A673 (cell line): ENCODE measurements at places on chromosomes 12 and 14. TPM values are rescaled to one million over a fixed set of nuclear protein-coding genes. Genes with fewer than 3 reads are reported as not detected.

DNA sequence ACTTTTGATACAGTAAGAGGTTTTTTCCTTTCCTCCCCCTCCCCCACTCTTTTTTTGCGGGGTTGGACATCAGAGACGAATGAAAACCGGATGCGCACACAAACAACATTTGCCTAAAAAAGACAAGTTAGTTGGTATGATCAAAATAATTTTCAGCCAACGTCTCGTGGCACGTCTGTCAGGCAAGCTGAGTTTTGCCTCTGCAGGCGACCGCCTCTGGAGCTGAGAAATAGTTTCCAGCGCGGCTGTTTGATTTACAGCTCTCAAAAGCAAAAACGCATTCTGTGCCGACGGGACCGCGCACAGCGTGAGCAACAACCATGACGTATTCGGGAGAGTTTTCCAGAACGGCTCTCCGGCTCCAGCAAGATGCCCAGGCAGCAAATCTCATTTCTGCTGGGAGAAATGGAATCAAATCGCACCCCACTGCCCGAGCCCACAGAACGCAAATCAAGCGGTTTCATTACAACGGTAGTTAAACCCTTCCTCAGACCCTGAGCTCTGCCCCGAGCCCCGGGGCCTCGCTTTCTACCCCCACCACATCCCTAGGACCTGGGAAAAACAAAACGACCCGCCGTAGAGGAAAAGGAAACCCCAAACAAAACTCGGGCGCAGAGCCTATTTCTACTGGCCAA is 14.2 kb upstream of the CALM1 start:
- peak; percentile 85 for DNase-seq

DNA sequence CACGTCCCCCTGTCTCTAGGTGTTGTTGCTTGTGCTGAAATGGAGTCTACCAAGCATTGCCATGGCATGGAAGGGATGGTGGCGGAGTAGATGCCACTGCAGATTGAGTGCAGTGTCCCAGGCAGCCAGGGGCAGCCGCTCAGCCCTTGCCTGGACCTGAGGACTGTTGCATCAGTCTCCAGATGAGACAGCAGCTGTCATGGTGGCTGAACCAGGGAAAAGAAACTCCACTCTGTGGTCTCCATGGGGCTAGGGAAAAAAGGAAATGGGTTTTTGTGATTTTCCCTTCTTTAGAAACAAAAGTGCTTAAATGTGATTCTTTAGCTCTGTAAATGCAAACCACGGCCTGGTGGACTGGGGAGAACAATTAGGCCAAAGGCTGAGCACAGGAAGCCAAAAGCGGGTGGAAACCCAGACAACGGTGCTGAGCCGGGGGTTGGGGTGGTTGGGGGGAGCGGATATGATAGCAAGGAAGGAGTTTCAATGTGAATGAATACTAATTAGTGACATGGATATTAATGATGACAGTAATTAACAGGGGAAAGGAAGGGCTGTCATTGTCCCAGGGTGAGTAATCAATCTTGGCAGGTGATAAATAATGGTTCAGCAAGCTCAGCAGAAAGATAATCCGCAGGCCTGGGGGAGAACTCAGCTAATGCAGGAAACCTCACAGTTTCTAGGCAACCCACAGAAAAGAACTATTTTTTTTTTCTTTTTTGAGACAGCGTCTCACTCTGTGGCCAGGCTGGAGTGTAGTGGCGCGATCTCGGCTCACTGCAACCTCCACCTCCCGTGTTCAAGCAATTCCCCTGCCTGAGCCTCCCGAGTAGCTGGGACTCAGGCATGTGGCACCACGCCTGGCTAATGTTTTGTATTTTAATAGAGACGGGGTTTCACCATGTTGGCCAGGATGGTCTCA is 442.6 kb downstream of the DPF3 start:
- DNase-seq: peak; percentile 95

GRCh38 chr14:103679351-103679750 is 35.9 kb downstream of the XRCC3 start:
- peak; percentile 67 for DNase-seq

DNA sequence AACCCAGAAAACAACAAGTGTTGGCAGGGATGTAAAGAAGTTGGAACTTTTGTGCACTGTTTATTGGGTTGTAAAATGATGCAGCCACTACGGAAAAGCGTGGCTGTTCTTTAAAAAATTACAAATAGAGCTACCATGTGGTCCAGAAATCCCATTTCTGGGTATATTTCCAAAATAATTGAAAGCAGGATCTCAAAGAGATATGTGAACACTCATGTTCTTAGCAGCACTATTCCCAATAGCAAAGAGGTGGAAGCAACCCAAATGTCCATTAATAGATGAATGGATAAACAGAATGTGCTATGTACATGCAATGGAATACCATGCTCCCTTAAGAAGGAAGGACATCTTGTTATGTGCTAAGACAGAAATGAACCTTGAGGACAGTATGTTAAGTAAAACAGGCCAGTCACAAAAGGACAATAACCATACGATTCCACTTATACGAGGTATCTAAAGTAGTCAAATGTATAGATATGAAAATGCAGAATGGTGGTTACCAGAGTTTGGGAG is 249.5 kb downstream of the PHLDA1 start:
- no peak for DNase-seq

- no peak for DNase-seq
Observed at GRCh38 chr12:22046968-22047390, 961 bp downstream of the CMAS start.

- no peak for DNase-seq
Observed at GRCh38 chr12:20350026-20350425, 18.3 kb upstream of the PDE3A start.

DNA sequence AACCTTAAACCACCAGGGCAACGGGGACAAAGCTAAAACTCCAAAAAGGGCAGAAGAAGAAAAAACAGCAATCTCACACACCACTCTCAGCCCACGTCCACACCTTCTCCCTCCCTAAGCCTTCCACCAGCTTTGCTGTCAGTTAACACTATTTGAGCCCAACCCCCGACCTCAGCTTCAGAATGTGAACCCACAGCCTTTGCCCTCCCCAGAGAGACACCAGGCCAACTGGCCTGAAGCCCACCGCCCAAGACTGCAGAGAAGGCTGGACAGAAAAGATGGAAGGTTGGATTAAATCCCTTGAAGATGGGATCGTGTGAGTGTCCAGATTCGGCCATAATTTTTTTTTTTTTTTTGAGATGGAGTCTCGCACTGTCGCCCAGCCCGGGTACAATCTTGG is 22.4 kb downstream of the IRF2BPL start:
- no peak for DNase-seq

GRCh38 chr14:68675233-68675577 is 117.7 kb downstream of the ZFP36L1 start:
- DNase-seq: no peak

GRCh38 chr14:95240859-95241813 is 78.6 kb downstream of the CLMN start:
- no peak for DNase-seq

- DNase-seq: peak; percentile 8
Observed at GRCh38 chr14:42855085-42855484, 1248.4 kb downstream of the LRFN5 start.

DNA sequence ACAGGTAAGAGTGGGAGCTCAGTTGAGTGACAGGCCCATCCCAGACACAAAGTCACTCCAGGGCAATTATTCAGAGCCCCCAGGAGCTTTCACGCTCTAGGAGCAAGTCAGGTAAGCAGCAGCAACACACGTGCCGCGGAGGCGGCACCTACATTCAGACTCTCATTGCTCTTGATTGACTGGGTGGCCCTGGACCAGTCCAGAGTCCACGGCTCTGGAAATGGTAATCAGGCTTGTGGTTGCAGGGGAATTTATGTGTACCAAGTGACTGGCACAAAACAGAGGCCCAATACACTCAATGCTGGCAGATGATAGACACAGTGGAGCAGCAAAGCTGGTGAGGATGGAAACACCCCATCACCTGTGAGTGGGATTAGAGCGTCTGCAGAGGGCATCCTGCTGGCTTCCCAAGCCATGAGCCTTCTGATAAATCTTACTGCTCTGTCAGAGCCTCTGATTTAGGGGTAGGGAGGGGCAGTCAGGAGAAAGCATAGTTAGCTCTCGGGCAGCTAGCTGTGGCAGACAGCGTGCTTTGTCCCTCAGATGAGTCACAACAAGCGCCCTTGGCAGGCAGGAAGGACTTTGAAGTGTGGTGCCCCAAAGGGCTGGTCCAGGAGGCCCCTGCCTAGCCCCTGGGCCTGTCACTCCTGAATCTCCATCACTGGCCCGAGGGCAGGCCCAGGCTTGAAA is 344.7 kb downstream of the CACNA1C start:
- DNase-seq: no peak

GRCh38 chr14:21985081-21985480 is 311.5 kb upstream of the OR4E1 start:
- DNase-seq: no peak

GRCh38 chr14:68248481-68249255 is 429.1 kb downstream of the RAD51B start:
- DNase-seq: peak; percentile 77

DNA sequence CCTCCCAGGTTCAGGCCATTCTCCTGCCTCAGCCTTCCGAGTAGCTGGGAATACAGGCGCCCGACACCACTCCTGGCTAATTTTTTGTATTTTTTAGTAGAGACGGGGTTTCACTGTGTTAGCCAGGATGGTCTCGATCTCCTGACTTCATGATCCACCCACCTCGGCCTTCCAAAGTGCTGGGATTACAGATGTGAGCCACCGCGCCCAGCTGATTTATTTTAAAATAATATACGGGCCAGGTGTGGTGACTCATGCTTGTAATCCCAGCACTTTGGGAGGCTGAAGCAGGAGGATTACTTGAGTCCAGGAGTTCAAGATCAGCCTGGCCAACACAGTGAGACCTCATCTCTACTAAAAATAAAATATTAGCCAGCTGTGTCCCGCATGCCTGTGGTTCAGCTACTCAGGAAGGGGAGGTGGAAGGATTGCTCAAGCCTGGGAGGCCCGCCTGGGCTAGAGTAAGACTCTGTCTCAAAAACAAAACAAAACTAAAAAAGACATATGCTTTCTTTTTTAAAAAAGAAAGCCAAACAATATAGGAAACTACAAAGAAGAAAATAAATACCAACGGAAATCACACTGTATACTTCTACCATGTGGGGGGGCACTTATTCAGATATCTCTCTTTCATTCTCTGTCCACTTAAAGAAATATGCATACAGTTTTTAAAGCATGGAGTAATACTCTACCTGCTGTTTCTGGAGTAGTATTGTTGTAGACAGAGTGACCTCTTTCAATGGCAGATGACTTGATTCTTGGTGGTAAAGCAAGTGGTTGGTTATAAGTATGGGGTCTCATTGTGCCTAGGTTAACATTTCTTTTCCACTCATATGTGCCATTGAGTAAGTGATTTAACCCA is 930 bp upstream of the MIA2 start:
- no peak for DNase-seq

DNA sequence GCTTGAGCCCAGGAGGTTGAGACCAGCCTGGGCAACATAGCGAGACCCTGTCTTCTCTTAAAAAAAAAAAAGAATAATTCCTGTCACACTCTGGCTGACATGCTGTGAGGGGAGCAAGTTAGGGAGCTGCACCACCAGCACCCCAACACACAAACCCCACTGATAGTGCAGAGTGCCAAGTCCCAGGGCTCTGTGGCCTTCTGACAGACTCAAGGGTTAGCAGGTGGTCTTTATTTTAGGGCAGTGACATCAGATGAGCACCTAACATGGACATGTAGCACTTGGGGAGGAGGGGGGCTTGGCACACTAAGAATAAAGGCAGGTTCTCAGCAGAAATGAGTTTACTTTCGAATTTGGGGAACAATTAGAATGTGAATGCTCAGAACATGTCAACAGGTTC is 6.8 kb downstream of the USP5 start:
- no peak for DNase-seq

GRCh38 chr14:37411079-37411735 is 183.8 kb downstream of the FOXA1 start:
- DNase-seq: no peak

GRCh38 chr12:113152835-113153814 is 3.6 kb downstream of the CFAP73 start:
- peak; percentile 82 for DNase-seq

DNA sequence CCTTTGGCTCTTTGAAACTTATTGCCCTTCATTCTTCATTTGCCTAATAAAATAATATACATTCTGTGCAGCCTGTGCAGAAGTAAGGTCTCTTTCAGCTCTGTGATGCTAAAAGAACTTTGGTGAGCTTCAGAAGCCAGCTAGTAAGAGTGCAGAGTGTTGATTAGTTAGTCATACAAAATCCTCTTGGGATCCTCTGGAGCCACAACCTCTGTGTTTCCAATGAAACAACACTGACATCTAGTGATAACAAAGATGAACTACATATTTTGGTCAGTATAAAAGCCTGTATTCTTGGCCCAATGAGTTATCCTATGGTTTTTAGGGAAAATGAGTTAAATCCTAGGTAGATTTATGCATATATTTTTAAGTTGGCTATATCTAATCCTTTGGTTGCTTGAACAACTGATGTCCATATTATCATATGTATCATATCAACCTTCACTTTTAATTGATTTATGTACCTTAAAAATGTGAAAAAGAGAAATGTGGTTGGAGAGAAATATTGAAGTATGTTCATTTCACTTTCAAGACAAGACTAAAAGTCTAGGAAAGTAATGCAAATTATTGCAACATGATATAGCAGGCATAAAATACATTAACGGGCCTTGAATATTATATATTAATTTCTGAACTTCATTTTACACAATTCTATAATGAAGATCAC is 158.4 kb downstream of the KLHL28 start:
- peak; percentile 84 for DNase-seq

DNA sequence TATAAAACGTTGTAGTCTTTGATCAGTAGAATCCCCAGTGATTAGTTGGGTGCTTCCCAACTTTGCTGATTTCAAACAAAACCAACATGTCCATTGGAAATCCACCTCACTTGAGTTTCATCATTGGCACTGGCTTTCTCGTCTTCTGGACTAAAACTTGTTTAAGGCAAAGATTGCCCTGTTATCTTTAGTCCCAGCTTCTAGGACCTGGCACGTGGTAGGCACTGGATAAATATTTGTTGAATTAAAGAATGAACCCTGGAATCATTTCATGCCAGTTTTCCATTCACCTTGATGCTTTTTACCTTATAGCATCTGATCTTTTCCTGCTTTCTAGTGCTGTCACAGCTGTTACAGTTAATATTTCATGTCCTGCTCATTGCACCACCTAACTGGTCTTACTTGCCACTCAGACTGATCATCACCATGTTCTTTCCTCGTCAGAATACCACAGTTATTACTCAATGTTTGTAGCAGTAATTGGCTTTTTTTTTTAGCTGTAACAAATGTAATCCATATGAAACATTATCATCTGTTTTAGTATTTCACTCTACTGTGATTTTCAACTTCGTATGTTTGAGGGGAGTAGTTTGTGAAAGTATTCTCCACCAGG is 7.3 kb upstream of the C12orf50 start:
- no peak for DNase-seq

- no peak for DNase-seq
Observed at GRCh38 chr12:32644431-32644830, 34.7 kb upstream of the DNM1L start.

The RNASE7 gene
- total RNA-seq: not detected in 2 replicates

The AQP5 gene
- total RNA-seq: not detected in 2 replicates

The CHD8 gene
- 122 and 128 TPM in 2 replicates for total RNA-seq

The E2F7 gene
- total RNA-seq: 26.7 and 28.1 TPM in 2 replicates

The PLXNC1 gene
- total RNA-seq: 0.30 and 0.76 TPM in 2 replicates

The AQP6 gene
- not detected in 2 replicates for total RNA-seq

The ACRBP gene
- total RNA-seq: 3.0 and 3.6 TPM in 2 replicates

The HOTAIR gene
- total RNA-seq: 5.4 and 5.5 TPM in 2 replicates
